Right ventricle myocardium superior (tissue), 1 donor: ENCODE measurements at places on chromosomes 11 and 22. TPM values are rescaled to one million over a fixed set of nuclear protein-coding genes. Genes with fewer than 3 reads are reported as not detected.

GGTLC3 gene
- not detected for total RNA-seq

TEX54 gene
- not detected for total RNA-seq

CHCHD10 gene
- 1,600 TPM for total RNA-seq

DNA sequence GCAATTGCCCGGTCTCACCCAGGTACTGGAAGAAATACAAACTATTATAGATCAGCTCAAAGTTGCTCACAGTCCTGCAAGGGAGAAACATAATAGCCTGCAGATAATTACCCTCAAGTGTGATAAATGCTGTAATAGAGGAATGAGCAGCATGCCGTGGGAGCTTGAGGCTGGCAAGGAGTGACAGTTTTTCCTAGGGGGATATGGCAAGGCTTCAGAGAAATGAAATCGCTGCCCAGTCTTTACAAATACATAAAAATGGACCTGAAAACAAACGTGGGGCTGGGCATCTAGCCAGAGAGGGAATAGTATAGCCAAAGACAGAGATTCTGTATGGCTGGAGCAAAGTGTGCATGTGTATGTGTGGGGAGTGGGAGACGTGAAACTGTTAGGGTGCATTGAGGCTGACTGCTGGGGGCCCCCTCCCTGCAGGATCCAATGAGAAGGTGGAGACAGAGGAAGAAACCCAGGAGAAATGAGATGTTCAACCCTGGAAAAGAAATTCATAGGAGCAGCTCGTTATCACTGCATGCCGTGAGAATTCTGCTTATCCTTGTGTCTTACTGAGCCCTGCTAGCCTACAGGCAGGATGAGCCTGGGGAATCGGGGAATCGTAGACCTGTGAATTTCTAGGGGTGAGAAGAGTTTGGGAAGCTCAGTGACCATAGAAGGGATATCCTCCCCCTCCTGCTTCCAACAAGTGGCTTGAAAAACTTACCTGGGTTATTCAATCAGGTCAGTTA, 167.0 kb downstream of the LDLRAD3 start:
- no peak for DNase-seq

- no peak for DNase-seq
These were observed 10.9 kb downstream of the BMAL1 start for GRCh38 chr11:13288375-13289029.

DNA sequence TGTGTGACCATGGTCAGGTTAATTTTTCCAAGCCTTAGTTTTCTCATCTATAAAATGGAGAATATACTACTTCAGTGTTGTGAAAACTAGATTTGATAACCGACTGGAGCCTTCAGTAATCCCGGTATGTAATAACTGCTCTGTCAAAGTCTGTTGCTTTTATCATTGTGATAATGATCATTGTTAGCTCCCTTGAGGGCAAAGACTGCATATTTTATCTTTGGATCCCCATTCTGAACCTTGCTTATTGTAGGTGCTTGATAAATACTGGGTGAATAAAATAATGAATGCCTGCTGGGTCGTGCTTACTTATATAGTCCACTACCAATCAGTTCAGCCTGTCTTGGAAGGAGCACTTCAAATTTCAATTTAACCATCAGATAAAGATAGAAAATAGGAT, 105.3 kb downstream of the ARFGAP2 start:
- no peak for DNase-seq

- DNase-seq: peak; percentile 51
These were observed 103.3 kb upstream of the AKIP1 start for GRCh38 chr11:8807544-8808225.

- peak; percentile 57 for DNase-seq
These were observed 20.7 kb downstream of the ELF5 start for GRCh38 chr11:34492806-34493414.
